ENCODE measurements at places on chromosomes 5 and 9.

- no peak overlapping the region for H3K27ac ChIP-seq
- no peak overlapping the region for H3K4me3 ChIP-seq
- peaks cover 6% of the 10 kb centered on the region for H3K4me1 ChIP-seq
- H3K27me3 ChIP-seq, result peaks cover 61% of the 10 kb centered on the region
- DNase-seq, result no peak
- no peaks in the 10 kb centered on the region for H3K36me3 ChIP-seq
Measured at GRCh38 chr9:88106492-88106891, 31.8 kb downstream of the SPATA31C2 start.

- no peaks in the 10 kb centered on the region for H3K4me1 ChIP-seq
- DNase-seq, result no peak
- peaks cover 81% of the 10 kb centered on the region for H3K27me3 ChIP-seq
- peaks cover 2% of the 10 kb centered on the region for H3K36me3 ChIP-seq
Measured at GRCh38 chr9:97864396-97864795, 11.4 kb downstream of the FOXE1 start.

DNA sequence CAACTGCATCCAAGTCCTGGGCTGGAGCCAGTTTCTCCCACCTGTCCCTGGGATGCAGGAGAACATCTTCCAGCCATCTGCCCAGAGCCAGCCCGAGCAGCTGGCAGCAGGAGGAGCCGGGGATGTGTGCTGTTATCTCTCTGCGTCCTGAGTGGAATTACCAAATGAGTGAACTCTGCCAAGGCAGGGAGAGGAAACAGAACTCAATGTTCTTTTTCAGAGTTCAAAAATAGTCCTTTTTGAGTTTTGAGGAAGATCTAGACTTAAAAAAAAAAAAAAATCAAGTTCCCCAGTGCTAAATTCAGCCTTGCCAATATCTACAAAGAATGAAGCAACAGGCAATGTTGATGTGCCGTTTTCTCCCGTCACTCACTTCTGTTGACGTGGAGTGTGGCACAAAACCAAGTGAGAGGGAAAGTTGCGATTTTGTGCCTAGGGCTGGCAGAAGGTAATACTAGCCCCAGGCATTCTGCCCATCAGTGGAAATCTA, 56.2 kb downstream of the TMOD1 start:
- peaks cover 5% of the 10 kb centered on the region for H3K4me1 ChIP-seq
- H3K4me3 ChIP-seq, result no peak overlapping the region
- H3K27ac ChIP-seq, result no peak overlapping the region
- H3K36me3 ChIP-seq, result no peaks in the 10 kb centered on the region
- H3K27me3 ChIP-seq, result peaks cover 56% of the 10 kb centered on the region

GRCh38 chr9:336039-336438, 121.4 kb downstream of the DOCK8 start:
- no peaks in the 10 kb centered on the region for H3K27me3 ChIP-seq
- DNase-seq, result no peak
- no peak overlapping the region for H3K4me3 ChIP-seq
- peaks cover 86% of the 10 kb centered on the region for H3K36me3 ChIP-seq
- H3K27ac ChIP-seq, result no peak overlapping the region

GRCh38 chr5:6542421-6543345, 90.2 kb downstream of the NSUN2 start:
- DNase-seq, result no peak
- H3K36me3 ChIP-seq, result no peaks in the 10 kb centered on the region
- no peak overlapping the region for H3K27ac ChIP-seq
- H3K27me3 ChIP-seq, result peaks cover 27% of the 10 kb centered on the region

DNA sequence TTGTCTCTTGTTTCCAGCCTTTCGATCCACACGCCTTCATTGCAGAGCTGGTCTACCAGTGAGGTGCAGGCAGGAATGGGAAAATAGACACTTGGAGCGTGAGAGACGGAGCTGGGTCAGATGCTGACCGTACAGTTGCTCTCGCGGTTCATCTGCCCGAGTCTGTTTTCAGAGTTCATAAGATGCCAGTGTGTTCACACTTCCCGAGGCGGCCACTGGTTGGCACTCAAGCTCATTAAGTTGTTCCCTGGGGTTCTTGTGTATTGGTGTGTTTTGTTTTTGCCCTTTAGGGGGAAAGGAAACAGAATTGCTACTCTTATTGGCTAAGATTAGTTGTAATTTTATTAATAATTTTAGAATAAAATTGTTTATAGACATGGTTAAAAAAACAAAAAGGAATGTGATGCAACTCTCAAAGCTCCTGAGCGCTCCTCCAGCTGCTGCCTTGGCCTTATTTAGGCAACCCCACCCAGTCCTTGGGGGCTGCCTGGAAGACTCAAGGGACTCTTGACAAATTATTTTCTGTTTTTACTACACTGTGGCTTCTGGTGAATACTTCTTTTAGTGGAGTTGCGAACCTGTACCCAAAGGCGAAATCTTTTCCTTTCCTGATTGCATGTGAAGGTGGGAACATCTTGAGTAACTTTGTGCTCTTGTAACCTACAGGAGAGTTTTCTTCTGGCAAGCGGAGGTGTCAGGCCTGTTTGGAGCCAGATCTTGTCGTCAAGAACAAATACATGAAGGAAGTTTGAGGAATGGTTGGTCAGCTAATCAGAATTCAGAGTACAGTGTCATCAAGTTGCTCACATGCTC, 146.1 kb downstream of the MAST4 start:
- no peaks in the 10 kb centered on the region for H3K4me1 ChIP-seq
- H3K27ac ChIP-seq, result no peak overlapping the region
- no peak for DNase-seq
- H3K27me3 ChIP-seq, result peaks cover 86% of the 10 kb centered on the region

DNA sequence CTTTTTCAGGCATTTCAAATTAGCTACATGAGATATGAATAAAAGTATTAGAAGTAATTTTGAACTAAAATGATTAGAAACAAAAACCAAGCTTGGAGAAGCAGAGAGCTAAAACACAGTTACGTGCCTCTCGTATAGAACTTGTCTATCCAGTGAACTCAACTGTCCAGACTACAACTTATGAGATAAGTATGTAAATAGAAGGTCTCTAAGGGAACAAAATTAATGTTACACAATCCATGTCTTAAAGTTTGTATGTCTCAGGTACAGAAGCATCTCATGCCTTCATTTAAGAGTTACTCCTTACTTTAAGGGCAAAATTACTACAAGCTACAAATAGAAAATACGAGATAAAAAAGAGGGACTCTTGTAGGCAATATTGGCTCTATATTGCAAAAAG, 316.8 kb downstream of the CETN3 start:
- no peaks in the 10 kb centered on the region for H3K27me3 ChIP-seq
- no peak overlapping the region for H3K27ac ChIP-seq
- H3K4me3 ChIP-seq, result no peak overlapping the region

DNA sequence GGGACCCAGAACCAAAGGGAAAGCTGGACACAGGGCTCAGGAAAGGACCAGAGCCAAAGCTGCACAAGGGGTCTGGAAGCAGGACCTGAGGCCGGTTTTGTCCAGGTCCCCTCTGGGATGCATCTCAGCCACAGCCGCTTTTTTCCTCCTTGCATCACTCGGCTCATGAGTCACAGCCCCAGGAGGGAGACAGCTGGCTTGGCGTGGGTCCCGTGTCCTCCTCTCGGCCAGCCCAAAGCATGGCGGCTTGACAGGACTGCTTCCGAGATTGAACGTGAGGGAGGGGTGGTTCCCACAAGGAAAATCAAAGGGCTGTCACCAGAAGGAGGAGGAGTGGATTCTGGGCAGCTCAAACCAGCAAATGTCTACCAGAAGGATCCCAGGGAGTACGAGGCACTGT, 56.7 kb upstream of the CPLX2 start:
- H3K27me3 ChIP-seq, result peaks cover 72% of the 10 kb centered on the region
- H3K27ac ChIP-seq, result no peak overlapping the region
- H3K36me3 ChIP-seq, result no peaks in the 10 kb centered on the region
- no peak overlapping the region for H3K4me3 ChIP-seq
- H3K4me1 ChIP-seq, result no peaks in the 10 kb centered on the region

- H3K27ac ChIP-seq, result no peak overlapping the region
- no peaks in the 10 kb centered on the region for H3K36me3 ChIP-seq
- no peak for DNase-seq
- H3K4me3 ChIP-seq, result no peak overlapping the region
Measured at GRCh38 chr9:133654736-133655657, 18.8 kb downstream of the DBH start.

DNA sequence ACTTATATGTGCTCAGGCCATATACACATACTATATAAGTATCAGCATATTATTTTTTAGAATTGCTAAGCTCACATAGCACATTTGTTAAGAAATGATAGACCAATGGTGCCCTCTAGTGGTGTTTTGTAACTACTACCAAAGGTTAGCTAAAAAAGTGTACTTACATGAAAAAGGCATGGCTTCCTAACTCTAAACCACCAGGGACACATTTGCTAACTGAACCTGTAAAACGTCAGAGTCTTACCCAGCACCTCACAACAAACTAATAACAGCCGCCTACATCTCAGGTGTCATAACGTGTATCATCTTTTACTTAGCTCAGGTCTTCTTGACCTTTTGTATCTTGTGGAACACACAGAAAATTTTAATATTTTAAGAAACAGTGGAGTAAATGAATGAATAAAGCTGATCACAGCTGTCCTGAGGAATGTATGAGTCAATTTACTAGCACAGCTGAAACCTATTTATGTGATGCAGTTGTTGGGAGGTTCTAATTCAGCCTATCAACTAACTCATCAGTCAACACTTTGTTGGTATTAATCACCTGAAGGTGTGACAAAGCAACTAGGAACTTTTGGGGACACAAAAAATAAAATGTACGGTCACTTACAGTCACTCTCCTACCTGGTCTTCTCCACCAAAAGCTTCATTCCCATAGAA, 72.9 kb downstream of the BAAT start:
- no peak for DNase-seq
- H3K27ac ChIP-seq, result no peak overlapping the region
- no peaks in the 10 kb centered on the region for H3K4me1 ChIP-seq
- no peak overlapping the region for H3K4me3 ChIP-seq

DNA sequence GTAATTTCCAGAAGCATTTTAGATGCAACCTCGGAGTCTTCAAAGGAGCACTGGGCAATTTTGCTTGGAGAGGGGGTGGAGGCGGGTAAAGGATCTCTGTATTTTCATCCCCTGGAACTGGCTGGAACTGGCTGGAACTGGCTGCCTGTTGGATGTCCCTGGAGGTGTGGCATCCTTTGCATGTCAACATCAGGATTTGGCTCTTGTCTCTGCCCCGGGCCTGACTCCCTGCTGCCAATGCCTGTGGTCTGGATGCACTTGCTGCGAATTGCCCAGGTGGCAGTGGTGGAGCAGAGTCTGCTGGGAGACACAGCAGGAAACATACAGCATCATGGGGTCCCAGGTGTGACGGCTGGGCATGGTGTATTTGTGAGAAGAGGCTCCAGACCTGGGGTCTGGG, 391.3 kb downstream of the GADD45G start:
- no peaks in the 10 kb centered on the region for H3K27me3 ChIP-seq
- H3K4me3 ChIP-seq, result no peak overlapping the region
- H3K4me1 ChIP-seq, result peaks cover 26% of the 10 kb centered on the region
- H3K27ac ChIP-seq, result no peak overlapping the region
- DNase-seq, result no peak
- no peaks in the 10 kb centered on the region for H3K36me3 ChIP-seq

GRCh38 chr5:80711938-80712337, 57.2 kb upstream of the DHFR start:
- no peak overlapping the region for H3K4me3 ChIP-seq
- DNase-seq, result no peak
- peaks cover 7% of the 10 kb centered on the region for H3K4me1 ChIP-seq
- H3K36me3 ChIP-seq, result peaks cover 5% of the 10 kb centered on the region

GRCh38 chr5:179920175-179920574, 12.5 kb upstream of the TBC1D9B start:
- peaks cover 10% of the 10 kb centered on the region for H3K27me3 ChIP-seq
- no peak for DNase-seq
- H3K36me3 ChIP-seq, result peaks cover 2% of the 10 kb centered on the region
- H3K4me1 ChIP-seq, result peaks cover 6% of the 10 kb centered on the region
- H3K4me3 ChIP-seq, result no peak overlapping the region
- no peak overlapping the region for H3K27ac ChIP-seq

GRCh38 chr9:101652601-101653175, 57.9 kb upstream of the PPP3R2 start:
- peaks cover 16% of the 10 kb centered on the region for H3K27me3 ChIP-seq
- DNase-seq, result no peak
- no peak overlapping the region for H3K4me3 ChIP-seq
- H3K27ac ChIP-seq, result no peak overlapping the region
- H3K4me1 ChIP-seq, result no peaks in the 10 kb centered on the region
- no peaks in the 10 kb centered on the region for H3K36me3 ChIP-seq

DNA sequence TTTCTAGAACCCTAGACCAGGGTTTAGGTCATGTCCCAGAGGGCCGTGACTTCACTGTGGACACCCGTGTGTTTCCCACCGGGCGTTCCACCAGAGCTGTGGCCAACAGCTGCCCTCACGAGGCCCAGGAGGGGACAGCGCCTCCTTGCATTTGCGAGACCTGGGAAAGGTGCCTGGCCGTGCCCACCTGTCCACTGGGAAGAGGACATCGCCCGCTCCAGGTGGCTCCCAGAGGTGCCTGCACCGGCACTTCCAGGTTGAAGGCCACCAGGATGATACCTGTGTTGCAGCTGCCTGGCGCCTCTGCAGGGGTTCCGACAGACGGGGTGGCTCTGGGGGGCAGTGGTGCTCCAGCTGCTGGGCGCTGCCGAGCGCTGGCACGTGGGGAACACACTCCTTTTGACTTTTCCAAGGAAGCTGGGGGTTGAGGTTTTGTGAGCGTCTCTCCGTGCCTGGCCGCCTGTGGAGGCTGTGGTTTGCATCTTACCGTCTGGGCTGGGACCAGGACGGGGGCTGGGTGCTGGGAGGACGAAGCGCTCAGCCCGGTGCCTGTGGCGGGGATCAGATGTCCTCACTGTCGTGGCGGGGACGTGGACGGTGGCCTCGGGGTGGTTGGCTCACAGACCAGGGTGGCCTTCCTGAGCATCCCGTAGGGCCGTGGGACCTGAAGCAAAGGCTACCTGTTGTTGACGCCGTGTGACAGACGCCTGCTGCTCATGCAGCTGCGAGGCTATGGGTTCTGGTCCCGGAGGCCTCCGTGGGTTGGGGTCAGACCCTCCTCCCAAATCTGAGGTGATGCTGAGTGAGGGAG, 19.2 kb downstream of the NKD2 start:
- H3K27me3 ChIP-seq, result peaks cover 20% of the 10 kb centered on the region
- peaks cover 2% of the 10 kb centered on the region for H3K36me3 ChIP-seq
- H3K4me1 ChIP-seq, result no peaks in the 10 kb centered on the region
- H3K27ac ChIP-seq, result no peak overlapping the region

All from central memory CD8-positive, alpha-beta T cell (primary cell).